ENCODE measurements at places on chromosomes 3 and 15.

DNA sequence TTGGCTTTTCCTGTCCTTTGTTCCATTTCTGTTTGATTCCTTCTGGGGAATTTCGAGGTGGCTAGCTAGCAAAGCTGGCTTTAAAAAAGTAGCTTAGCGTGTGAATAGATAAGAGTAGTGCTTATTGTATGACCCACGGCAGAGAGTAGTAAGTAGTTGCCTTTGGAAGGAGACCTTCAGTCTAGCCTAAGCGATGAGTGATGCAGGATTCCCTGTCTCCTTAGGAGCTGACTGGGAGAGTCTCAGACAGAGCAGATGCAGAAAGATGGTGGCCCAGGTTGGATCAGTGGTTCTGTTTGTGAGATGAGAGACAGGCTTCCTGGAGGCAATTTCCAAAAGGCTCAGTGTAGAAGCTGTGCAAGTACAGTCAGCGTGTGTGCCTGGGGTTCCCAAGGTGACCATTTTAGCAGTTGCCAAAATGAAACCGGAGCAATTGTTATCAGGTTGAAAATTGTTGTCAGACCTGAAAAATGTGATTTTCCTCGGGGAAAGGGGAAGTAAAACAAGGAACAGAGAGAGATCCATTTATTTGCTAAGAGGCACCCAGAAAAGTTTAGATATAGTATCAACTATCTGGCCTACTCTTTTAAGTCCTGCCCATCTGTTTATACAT lies 681 bp upstream of the IL5RA start:
- H3K4me3 ChIP-seq = no peak overlapping the region
- H3K27me3 ChIP-seq = no peaks in the 10 kb centered on the region
- H3K27ac ChIP-seq = peak overlapping the region; percentile 64
- H3K4me1 ChIP-seq = no peaks in the 10 kb centered on the region
- no peak for DNase-seq

DNA sequence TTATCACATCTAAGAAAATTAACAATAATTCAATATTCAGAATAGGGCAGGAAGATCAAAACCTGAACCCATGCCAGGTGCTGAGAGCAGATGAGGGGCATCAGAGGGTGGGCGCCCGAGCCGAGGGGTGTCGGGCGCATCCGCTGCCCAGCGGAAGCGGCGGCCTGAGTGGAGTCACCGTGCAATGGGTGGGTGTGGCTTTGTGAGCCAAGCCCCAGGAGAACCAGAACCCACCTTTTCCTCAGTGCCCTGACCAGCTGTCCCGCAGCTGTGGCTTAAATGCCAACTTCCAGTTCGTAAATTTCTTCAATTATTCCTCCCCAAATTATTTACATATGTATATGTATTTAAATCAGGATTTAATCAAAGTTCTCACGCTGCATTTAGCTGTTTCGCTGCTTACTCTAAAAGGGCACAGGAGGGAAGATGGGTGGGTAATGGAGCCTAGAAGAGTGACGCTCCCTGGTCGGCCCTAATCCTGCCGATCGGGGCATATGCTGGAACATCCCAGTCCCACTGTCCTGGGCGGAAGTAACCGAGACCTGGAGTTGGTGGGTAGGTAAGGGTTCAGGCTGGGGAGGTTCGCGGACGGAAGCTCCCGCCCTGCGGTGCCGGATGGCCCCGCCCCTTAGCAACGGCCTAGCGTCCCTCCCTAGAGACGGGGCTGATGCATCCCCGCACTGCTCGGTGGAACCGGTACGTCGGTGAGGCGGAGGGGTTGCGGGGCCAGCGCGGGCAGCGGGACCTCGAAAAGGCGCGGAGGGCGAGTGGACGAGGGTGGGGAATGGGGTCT lies 1.3 kb downstream of the DNAH1 start:
- DNase-seq = peak; percentile 57
- H3K4me3 ChIP-seq = peak overlapping the region; percentile 18
- peaks cover 14% of the 10 kb centered on the region for H3K4me1 ChIP-seq
- no peaks in the 10 kb centered on the region for H3K27me3 ChIP-seq
- H3K36me3 ChIP-seq = no peaks in the 10 kb centered on the region

DNA sequence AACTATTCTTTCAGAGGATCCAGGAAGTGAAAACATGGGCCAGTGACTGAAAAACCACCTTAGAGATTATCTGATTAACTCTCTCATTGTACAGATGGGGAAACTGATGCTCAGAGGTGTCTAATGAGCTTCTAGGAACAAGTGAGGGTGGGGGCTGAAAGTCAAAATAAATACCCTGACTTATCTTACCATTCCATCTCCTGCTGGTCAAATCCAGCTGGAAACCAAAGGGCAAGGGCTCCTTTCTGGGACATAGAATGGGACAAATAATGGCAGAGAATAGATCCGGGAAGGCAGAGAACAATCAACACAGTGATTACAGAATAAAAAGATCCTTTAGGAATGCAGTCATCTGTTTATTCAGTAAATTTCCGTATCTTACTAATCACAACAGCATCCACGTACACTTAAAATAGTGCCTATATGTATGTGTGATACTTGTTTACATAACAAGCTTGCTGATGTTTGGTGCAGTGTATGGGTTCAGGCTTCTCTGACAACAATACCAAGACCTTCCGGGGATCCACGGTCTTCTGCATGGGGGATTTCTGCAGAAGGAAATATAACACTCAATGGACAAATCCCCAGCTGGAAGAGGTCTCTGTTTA lies 173.2 kb downstream of the THSD4 start:
- H3K27ac ChIP-seq = no peak overlapping the region
- no peaks in the 10 kb centered on the region for H3K36me3 ChIP-seq
- no peak overlapping the region for H3K4me3 ChIP-seq
- DNase-seq = no peak

- no peaks in the 10 kb centered on the region for H3K27me3 ChIP-seq
- H3K27ac ChIP-seq = no peak overlapping the region
- H3K4me1 ChIP-seq = no peaks in the 10 kb centered on the region
- no peak overlapping the region for H3K4me3 ChIP-seq
Measured at GRCh38 chr3:119800844-119801243, 18.9 kb downstream of the NR1I2 start.

GRCh38 chr3:58203541-58203940 lies 7.2 kb downstream of the DNASE1L3 start:
- DNase-seq = no peak
- H3K4me3 ChIP-seq = no peak overlapping the region
- H3K27me3 ChIP-seq = no peaks in the 10 kb centered on the region
- no peaks in the 10 kb centered on the region for H3K36me3 ChIP-seq
- H3K4me1 ChIP-seq = no peaks in the 10 kb centered on the region

- no peaks in the 10 kb centered on the region for H3K36me3 ChIP-seq
- no peaks in the 10 kb centered on the region for H3K4me1 ChIP-seq
- H3K27ac ChIP-seq = no peak overlapping the region
- no peak overlapping the region for H3K4me3 ChIP-seq
Measured at GRCh38 chr3:176741664-176742047, 455.6 kb downstream of the TBL1XR1 start.

GRCh38 chr15:76823890-76824289 lies 81.2 kb downstream of the SCAPER start:
- no peak overlapping the region for H3K27ac ChIP-seq
- H3K4me3 ChIP-seq = no peak overlapping the region
- no peaks in the 10 kb centered on the region for H3K4me1 ChIP-seq
- DNase-seq = no peak
- no peaks in the 10 kb centered on the region for H3K27me3 ChIP-seq
- no peaks in the 10 kb centered on the region for H3K36me3 ChIP-seq

GRCh38 chr3:188369526-188369925 lies 215.6 kb downstream of the LPP start:
- H3K4me3 ChIP-seq = no peak overlapping the region
- no peak overlapping the region for H3K27ac ChIP-seq
- DNase-seq = no peak
- no peaks in the 10 kb centered on the region for H3K27me3 ChIP-seq
- H3K4me1 ChIP-seq = peaks cover 3% of the 10 kb centered on the region
- H3K36me3 ChIP-seq = no peaks in the 10 kb centered on the region

GRCh38 chr3:48694610-48695392 lies 9.1 kb upstream of the NCKIPSD start:
- no peak overlapping the region for H3K27ac ChIP-seq
- H3K36me3 ChIP-seq = peaks cover 51% of the 10 kb centered on the region
- H3K4me3 ChIP-seq = no peak overlapping the region
- no peak for DNase-seq

All from CD8-positive, alpha-beta memory T cell (primary cell).